ENCODE measurements at places on chromosomes 1 and 21.

DNA sequence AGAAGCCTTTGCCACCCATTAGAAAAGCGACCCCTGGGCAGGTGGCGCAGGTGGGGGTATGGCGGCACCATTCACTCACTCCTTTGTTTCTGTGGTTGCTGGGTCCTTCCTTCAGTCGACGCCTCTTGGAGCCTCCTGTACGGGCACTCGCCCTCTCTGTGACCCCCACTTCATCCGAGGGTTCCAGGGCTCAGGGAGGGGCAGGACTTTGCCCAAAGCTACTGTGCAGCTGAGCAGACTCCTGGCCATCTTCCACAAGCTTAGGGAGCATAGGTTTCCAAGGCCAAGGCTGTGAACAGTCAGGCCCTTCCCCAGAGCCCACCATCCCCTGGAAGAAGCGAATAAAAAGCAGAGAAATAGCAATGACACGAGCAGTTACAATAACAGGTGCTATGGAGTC, 190.7 kb upstream of the ARHGEF16 start:
- no peak for DNase-seq

DNA sequence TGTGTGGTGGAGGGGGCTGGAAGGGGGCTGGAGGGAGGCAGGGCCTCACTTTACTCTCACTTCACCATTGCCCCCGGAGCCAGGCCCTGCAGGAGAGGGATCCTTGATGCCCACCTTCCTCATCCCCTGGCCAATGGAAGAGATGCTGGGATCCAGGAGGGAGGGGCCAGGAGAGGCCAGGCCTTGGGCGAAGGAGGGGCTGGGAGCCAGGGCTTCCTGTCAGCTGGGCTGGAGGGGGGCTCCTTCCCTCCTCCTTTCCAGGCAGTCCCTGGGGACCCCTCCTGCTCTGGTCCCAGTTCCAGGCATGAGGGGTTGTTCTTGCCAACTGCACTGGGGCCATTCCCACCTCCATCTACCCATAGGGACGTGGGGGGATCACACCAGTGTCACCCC, 5.7 kb downstream of the AHDC1 start:
- DNase-seq = no peak

- DNase-seq = no peak
Observed at GRCh38 chr1:118788463-118788862, 199.7 kb downstream of the TBX15 start.

GRCh38 chr1:76082062-76082461, 7.5 kb downstream of the ST6GALNAC3 start:
- DNase-seq = no peak

- no peak for DNase-seq
Observed at GRCh38 chr1:198880397-198880796, 241.6 kb downstream of the PTPRC start.

- no peak for DNase-seq
Observed at GRCh38 chr1:150110116-150110515, 39.6 kb upstream of the PLEKHO1 start.

DNA sequence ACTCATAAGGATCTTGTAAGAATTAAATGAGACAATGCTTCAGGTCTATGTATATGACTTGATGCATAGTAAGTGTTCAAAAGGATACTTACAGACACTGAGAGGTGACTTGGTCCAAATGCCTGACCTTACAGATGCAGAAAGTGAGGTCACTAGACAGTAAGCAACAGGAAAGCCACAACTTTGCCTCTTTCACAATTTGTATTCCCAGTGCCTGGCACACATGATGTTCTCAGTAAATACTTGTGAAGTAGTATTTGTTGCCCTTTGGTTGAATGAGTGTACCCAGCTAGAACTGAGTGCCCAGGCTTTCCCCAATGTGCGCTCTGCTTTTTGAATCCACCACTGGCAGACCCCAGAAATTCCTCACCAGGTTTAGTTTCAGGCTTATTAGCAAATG, 105.1 kb downstream of the BEND5 start:
- no peak for DNase-seq

GRCh38 chr1:42933610-42934491, 24.8 kb downstream of the SLC2A1 start:
- DNase-seq = no peak

- no peak for DNase-seq
Observed at GRCh38 chr1:67584938-67585337, 100.1 kb upstream of the GADD45A start.

DNA sequence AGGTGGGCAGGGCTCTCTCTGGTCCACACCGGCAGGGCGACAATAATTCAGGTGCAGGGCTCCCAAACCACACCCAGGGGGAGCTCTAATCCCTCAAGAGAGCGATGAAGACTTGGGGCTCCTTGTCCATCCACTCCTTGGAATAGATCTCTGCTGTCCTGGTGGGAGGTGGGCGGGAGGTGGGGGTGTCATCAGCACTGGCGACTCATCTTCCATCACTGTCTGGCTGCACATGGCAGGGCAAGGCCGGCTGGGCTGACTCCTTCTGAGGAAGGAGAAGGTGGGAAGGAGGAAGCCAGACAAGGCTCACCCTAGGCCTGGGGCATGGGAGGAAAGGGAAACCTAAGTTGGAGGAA, 29.3 kb downstream of the TNNT2 start:
- no peak for DNase-seq

GRCh38 chr1:16239972-16240491, 3.0 kb upstream of the CPLANE2 start:
- DNase-seq = no peak

DNA sequence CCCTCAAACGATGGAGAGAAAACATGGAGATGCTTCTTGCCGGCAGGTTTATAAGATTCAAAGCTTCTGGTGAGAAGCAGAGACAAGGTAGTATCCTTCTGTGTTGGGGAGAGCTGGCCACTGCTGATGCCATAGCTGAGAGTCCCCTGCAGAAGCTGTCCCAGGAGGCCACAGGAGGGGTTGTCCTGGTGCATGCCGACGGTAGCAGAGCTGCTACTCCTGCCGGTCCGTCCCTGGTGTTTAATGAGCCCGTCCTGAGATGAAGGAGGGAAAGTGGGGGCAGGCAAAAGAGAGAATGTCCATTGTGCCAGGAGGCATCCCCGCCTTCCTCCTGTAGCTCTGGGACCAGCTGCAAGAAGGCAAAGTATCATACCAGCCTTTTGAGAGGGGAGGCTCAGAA, 10.4 kb upstream of the C2CD2 start:
- DNase-seq = no peak

Data from posterior cingulate gyrus (tissue), 11 donors.